Esophagus mucosa (tissue), 1 donor: ENCODE measurements at places on chromosomes 16 and 17. TPM values are rescaled to one million over a fixed set of nuclear protein-coding genes. Genes with fewer than 3 reads are reported as not detected.

Gene COX6A2
- total RNA-seq = 0.48 TPM

Gene CSH2
- not detected for total RNA-seq

Gene RAB11FIP4
- total RNA-seq = 10.3 TPM

- ATAC-seq = peak; percentile 4
Measured at GRCh38 chr16:68492543-68493411, 44.5 kb upstream of the SMPD3 start.

DNA sequence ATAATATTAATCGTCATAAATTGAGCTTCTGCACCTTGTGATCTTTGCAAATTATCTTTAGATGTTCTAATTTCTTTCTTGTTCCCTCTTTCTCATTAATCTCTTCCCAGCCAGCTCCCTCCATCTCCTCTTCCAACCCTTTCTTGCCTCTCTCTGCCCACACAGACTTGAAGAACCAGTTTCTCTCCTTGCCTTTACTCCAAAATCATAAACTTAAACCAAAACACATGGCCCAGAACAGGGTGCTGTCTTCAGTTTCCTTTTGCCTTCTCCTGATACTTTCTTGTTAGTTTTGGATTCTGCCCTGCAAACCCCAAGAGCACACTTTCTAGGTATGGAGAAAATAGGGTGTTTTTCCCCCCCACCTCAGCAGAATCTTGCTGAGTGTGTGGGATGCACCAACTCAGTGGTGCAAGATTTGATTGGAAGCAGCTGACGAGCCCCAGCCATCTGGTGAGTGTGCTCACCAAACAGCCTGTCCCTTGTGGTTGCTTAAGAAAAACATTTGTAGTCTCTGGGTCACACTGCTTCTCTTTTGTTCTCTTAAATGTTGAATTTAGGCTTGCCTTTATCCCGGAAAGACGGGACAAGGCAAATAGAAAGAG, 175.8 kb upstream of the MAF start:
- ATAC-seq = peak; percentile 71

DNA sequence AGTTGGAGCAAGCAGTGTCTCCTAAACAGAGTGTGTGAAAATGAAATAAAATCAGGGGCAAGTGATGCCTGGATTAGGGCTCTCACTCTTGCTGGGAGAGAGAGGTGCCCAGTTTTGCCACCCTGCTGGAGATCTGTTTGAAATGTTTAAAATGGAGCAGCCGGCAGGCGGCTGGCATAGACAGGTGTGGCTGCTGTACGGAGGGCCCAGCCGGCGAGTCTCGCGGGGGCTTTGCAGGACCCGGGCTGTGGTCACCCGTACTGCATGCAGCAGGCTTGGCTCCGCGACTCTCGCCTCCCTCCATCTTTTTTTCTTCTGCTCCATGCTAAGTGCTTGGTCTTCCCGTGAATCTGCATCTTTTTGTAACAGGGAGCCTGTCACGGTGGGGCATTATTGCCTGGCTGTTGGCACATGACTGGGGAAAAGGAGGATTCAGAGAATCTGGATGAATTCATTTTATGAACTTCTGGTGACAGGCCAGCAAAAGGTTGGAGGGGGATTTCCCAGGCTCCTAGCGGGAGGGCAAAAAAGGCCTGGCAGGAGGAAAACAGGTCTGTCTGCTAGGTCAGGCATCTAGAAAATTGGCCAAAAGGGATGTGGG, 1.8 kb downstream of the ZNRF1 start:
- no peak for ATAC-seq

DNA sequence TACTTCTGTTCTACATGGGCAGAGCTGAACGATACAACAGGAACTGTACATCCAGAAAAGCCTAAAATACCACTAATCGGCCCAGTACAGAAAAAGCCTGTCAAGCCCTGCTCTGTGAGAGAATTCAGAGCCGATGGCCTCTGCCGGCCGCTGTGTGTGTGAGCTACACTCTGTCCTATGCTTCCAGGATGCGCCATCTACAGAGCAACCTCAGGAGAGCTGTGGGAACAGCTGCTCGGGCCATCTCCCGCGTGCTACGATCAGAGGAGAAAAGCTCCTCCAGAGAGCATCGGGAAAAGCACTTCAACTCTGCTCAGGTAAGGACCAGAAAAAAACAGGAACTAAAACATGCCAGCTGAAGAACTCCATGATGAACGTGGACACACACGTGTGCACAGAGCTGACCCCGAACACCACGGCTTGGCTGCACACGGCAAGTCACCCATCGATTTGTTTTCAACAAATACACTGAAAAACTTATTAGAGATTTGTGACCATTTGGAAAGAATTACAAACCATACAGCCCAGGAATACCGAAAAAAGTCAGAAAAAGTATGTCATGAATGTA, 115.9 kb downstream of the ANKRD11 start:
- no peak for ATAC-seq

GRCh38 chr17:62955841-62956352, 10.1 kb upstream of the TANC2 start:
- ATAC-seq = no peak

DNA sequence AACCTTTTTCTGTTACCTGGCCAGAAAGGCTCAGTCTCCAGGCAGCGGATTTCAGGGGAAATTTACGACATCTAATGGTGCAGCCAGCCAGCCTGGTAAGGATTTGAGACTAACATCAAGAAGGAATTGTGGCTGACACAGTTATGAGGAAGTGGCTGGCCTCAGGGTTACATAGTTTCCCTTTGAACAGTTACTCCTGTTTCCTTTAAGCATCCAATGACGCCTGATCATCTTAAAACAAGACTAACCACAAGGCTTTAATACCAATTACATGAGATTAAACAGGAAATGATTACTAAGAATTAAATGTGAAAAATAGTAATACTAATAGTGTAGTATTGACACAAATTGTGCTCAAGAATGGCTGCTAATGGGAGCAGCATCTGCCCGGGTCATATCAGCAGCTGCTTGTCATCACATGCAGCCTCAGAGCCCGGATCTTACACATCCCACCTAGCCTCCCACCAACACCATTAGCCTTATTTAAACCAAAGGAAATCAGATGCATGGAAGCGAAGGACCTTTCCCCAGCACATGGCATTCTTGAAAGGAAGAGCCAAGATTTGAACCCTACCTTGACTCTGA, 431.8 kb downstream of the PMP22 start:
- ATAC-seq = peak; percentile 26

- no peak for ATAC-seq
Measured at GRCh38 chr17:74779501-74779900, 3.4 kb upstream of the NAT9 start.

- no peak for ATAC-seq
Measured at GRCh38 chr17:69239611-69240600, 11.3 kb upstream of the ABCA10 start.
